ENCODE measurements at places on chromosomes 3 and 15.

DNA sequence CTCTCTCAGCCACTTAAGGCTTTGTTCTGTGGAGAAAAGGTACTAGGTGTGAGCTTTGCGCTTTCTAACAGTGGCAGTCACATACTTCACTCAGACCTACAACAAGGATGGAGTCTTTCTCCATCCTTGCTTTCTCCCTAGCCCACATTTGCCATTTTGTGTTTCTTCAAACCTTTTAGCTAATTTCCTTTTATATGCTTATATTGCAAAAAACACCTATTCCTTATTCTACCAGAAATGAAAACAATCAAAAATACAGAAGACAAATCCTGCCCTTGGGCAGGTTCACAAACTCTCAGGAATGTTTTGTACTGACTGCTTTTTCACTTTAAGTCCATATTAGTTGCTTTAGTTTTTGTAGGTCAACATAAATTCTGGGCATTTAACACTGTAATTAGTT is 914.2 kb downstream of the SQOR start:
- no peak overlapping the region for H3K27ac ChIP-seq
- H3K4me1 ChIP-seq: no peaks in the 10 kb centered on the region
- H3K4me3 ChIP-seq: no peak overlapping the region
- no peaks in the 10 kb centered on the region for H3K27me3 ChIP-seq
- H3K36me3 ChIP-seq: no peaks in the 10 kb centered on the region

DNA sequence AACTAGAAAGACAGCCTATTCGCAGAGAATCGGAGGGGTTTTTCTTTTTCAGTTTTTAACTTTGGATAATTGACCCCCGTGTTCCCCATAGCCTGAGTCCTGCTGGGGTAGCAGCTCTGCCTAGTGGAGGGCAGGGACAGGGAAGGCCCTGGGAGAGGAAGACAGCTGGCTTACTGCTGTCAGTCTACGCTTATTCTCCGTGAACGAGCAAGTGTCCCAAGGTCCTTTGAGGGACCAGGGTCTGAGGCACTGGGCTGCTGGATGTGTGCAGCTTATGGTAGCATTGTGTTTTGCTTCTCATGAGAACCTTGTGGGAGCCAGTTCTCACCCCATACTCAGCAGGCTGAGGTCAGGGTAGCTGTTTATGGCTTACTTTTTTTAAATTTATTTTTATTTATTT is 3.0 kb downstream of the LIMD1 start:
- H3K36me3 ChIP-seq: no peaks in the 10 kb centered on the region
- no peaks in the 10 kb centered on the region for H3K27me3 ChIP-seq
- DNase-seq: no peak

GRCh38 chr15:79370716-79371115 is 59.8 kb downstream of the TMED3 start:
- H3K4me1 ChIP-seq: no peaks in the 10 kb centered on the region
- no peaks in the 10 kb centered on the region for H3K27me3 ChIP-seq
- no peak overlapping the region for H3K4me3 ChIP-seq
- no peak overlapping the region for H3K27ac ChIP-seq

- peak within 1 kb of the TSS; percentile 73 for H3K4me3 ChIP-seq
- peaks cover 23% of the 10 kb centered on the region for H3K4me1 ChIP-seq
- no peak for DNase-seq
- peaks cover 41% of the 10 kb centered on the region for H3K27me3 ChIP-seq
- no peak within 1 kb of the TSS for H3K27ac ChIP-seq
Observed at GRCh38 chr15:29822100-29822683, at the start of gene TJP1. TSS of gene TJP1 (minus strand) at chr15:29822468. CDS start at chr15:29822028, 440 bp downstream.

GRCh38 chr15:90957031-90957790 is 2.5 kb downstream of the RCCD1 start:
- H3K36me3 ChIP-seq: no peaks in the 10 kb centered on the region
- H3K4me1 ChIP-seq: peaks cover 23% of the 10 kb centered on the region
- peak overlapping the region; percentile 57 for H3K4me3 ChIP-seq
- H3K27ac ChIP-seq: peak overlapping the region; percentile 67
- no peaks in the 10 kb centered on the region for H3K27me3 ChIP-seq

GRCh38 chr3:6770397-6770690 is 90.6 kb upstream of the GRM7 start:
- no peak overlapping the region for H3K27ac ChIP-seq
- H3K4me1 ChIP-seq: no peaks in the 10 kb centered on the region
- no peak overlapping the region for H3K4me3 ChIP-seq
- DNase-seq: no peak
- H3K27me3 ChIP-seq: no peaks in the 10 kb centered on the region

- H3K4me3 ChIP-seq: no peak overlapping the region
- H3K4me1 ChIP-seq: peaks cover 8% of the 10 kb centered on the region
- no peaks in the 10 kb centered on the region for H3K27me3 ChIP-seq
Observed at GRCh38 chr3:182925944-182926337, 54.4 kb downstream of the DCUN1D1 start.

DNA sequence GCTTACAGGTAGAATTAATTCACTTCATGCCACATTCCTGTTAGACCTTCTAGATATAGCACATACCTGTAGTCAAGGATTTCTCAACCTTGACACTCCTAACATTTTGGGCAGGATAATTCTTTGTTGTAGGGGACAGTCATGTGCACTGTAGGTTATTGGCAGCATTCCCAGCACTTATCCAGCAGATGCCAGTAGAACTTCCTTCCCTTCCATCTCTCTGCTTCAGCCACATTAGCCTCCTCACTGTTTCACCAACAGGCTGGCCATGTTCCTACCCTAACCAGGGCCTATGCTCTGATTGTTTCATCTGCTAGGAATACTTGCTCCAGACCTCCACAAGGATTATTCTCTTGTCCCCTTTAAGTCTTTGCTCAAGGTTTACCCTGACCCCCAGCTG is 68.0 kb upstream of the STAC start:
- no peak overlapping the region for H3K4me3 ChIP-seq
- H3K36me3 ChIP-seq: peaks cover 16% of the 10 kb centered on the region
- no peaks in the 10 kb centered on the region for H3K4me1 ChIP-seq
- no peaks in the 10 kb centered on the region for H3K27me3 ChIP-seq
- no peak overlapping the region for H3K27ac ChIP-seq
- no peak for DNase-seq

- H3K4me1 ChIP-seq: no peaks in the 10 kb centered on the region
- no peak overlapping the region for H3K27ac ChIP-seq
- DNase-seq: no peak
- no peaks in the 10 kb centered on the region for H3K27me3 ChIP-seq
Observed at GRCh38 chr3:152053866-152054265, 180.4 kb downstream of the SUCNR1 start.

DNA sequence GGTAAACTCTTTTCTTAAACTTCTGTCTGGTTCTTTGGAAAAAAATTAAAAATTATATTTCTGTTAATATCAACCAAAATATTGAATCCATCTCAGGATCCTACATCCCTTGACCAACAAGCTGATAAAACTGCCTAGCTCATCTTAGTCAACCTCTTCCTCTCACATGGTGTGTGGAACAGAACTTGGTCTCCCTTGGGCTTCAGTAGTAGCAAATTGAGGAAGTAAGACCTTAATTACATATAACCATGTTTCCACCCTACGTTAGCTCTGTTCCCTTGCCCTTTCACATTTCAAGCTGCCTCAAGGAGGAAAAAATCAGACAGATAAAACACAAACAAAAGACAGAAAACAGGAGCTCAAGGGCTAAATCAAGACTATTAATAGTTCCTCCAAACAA is 116.4 kb downstream of the GREM1 start:
- no peak overlapping the region for H3K4me3 ChIP-seq
- no peaks in the 10 kb centered on the region for H3K4me1 ChIP-seq
- H3K27me3 ChIP-seq: peaks cover 10% of the 10 kb centered on the region
- no peak for DNase-seq

GRCh38 chr3:124496061-124496460 is 234.2 kb upstream of the UMPS start:
- H3K27me3 ChIP-seq: peaks cover 23% of the 10 kb centered on the region
- no peak for DNase-seq
- H3K4me3 ChIP-seq: no peak overlapping the region
- no peaks in the 10 kb centered on the region for H3K36me3 ChIP-seq
- H3K27ac ChIP-seq: no peak overlapping the region
- no peaks in the 10 kb centered on the region for H3K4me1 ChIP-seq

GRCh38 chr3:30913176-30913575 is 18.7 kb upstream of the GADL1 start:
- no peaks in the 10 kb centered on the region for H3K27me3 ChIP-seq
- no peak for DNase-seq
- H3K36me3 ChIP-seq: no peaks in the 10 kb centered on the region
- no peak overlapping the region for H3K27ac ChIP-seq
- H3K4me1 ChIP-seq: peaks cover 1% of the 10 kb centered on the region

DNA sequence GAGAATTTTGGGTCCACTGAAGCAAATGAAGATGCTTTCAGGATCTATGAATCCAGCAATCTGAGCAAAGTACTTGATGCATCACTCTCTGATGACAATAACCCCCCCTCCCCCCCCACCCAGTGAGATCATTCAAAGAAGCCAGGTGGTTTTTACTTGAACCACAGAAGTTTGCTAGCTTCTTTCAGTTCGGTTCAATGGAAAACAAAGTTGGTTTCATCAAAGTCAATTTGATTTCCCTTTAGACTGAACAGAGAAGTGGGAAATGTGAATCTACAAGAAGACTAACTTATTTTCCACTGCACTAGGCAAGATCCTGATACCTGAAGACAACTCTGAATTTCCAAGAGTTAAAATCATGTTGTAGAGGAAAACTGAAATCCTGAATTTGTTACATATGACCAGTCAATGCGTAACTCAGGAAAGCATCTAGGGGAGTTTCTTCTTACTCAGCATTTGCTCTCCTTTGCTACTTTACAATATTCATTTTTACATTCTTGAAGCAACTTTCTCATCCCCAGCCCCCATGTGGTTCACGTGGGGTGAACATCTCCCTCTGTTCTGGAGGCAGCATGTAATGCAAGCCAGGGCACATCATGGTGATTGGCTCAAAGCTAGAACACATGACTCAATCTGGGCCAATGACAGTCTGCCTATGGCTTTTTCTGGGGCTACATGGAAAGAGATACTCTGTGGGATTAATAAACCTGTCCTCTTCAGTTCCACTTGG is 572.6 kb downstream of the FOXP1 start:
- H3K36me3 ChIP-seq: peaks cover 7% of the 10 kb centered on the region
- H3K27me3 ChIP-seq: no peaks in the 10 kb centered on the region

- H3K36me3 ChIP-seq: no peaks in the 10 kb centered on the region
- peaks cover 4% of the 10 kb centered on the region for H3K27me3 ChIP-seq
Observed at GRCh38 chr15:66741646-66742045, 39.6 kb downstream of the SMAD6 start.

GRCh38 chr3:182814419-182815062 is 21.2 kb downstream of the ATP11B start:
- DNase-seq: no peak
- peak overlapping the region; percentile 65 for H3K27ac ChIP-seq
- no peaks in the 10 kb centered on the region for H3K27me3 ChIP-seq
- peaks cover 67% of the 10 kb centered on the region for H3K4me1 ChIP-seq
- no peaks in the 10 kb centered on the region for H3K36me3 ChIP-seq

- no peak for DNase-seq
- no peaks in the 10 kb centered on the region for H3K27me3 ChIP-seq
- H3K4me3 ChIP-seq: no peak overlapping the region
- peaks cover 28% of the 10 kb centered on the region for H3K4me1 ChIP-seq
- H3K36me3 ChIP-seq: peaks cover 11% of the 10 kb centered on the region
Observed at GRCh38 chr15:45653702-45654424, 19.0 kb downstream of the SQOR start.
